Stimulated activated CD4-positive, alpha-beta T cell treated with anti-CD3 and anti-CD28 coated beads, Interleukin-4, amount 100 ng/mL, for 1 hour (primary cell): ENCODE measurements at places on chromosomes 1 and 21.

- no peak for DNase-seq
Measured at GRCh38 chr1:207824691-207825408, 73.0 kb downstream of the CD46 start.

- no peak for DNase-seq
Measured at GRCh38 chr1:64574301-64574700, 104.4 kb downstream of the CACHD1 start.

GRCh38 chr1:147777694-147778093, 17.3 kb upstream of the GJA5 start:
- DNase-seq: no peak

DNA sequence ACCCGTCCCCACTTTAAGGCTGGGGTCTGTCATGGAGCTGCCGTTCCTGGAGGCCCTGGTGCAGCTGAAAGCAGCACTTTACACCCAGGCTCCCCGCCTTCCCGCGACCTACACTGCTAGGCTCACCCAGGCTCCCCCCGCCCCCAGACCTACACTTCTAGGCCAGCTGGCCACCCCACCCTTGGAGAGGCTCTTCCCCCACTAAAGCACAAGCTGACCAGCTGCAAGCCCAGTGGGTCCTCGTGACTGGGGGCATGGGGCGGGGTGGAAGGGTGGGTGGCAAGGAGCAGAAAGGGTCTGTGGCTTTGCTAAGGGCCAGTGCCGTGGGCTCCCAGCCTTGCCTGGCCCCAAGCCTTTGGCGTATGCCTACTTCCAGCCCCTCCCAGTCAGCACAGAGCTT, 9.7 kb upstream of the ARHGEF16 start:
- DNase-seq: no peak

DNA sequence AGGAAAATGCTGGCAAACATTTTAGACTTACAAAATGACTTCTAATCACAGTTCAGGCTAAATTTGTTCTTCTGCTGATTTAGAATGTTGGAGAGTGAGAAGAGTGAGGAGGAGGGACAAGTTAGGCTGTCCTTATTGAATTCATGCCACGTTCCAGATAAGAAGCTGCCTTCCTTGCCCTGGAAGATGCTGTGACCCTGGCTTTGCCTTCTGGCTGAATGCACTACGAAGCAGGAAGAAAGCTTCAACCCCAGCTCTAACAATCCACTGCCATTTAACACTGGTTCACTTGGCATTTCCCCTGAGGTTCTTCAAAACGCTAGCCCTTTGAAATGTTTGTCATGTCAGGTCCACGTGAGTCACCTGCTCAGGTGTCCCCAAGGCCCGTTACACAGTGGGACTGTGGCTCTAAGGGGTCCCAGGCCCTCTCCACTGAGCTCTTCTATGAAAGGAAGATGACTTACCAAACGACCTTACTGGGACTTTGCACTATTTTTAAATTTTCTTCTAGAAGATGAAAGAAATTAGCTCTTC, 30.0 kb upstream of the LRRC8C start:
- peak; percentile 36 for DNase-seq

- DNase-seq: no peak
Measured at GRCh38 chr1:165056914-165057313, 299.6 kb downstream of the LMX1A start.

GRCh38 chr21:14979264-14979663, 85.5 kb downstream of the NRIP1 start:
- no peak for DNase-seq

GRCh38 chr1:115266729-115267421, 71.2 kb downstream of the NGF start:
- DNase-seq: no peak

DNA sequence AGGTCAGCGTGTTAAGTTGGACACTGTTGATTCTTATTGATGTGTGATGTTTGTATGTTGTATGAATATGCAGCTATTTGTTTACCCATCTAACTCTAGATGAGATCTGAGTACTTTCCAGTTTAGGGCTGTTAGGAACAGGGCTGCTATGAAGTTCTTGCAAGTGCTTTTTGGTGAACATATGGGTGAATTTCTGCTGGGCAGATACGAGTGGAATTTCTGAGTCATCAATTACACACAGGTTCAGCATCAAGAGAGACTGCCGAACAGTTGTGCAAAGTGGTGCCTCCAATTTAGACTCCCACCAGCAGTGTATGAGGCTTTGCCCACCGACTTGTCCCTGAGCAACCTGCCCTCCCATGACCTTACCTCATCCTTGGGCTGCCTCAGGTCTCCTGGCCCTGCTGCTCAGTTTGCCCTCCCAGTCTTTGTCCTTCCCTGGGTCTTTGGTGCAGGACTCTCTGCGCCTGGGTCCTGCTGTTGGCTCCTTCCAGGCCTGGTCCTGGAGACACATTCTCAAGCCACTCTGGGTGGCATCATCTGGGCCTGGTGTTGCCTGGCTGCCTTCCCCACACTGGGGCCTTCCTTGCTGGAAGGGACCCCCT, 343.6 kb downstream of the PTPRU start:
- no peak for DNase-seq

- peak; percentile 50 for DNase-seq
Measured at GRCh38 chr1:19800076-19800804, 524 bp upstream of the TMCO4 start.

DNA sequence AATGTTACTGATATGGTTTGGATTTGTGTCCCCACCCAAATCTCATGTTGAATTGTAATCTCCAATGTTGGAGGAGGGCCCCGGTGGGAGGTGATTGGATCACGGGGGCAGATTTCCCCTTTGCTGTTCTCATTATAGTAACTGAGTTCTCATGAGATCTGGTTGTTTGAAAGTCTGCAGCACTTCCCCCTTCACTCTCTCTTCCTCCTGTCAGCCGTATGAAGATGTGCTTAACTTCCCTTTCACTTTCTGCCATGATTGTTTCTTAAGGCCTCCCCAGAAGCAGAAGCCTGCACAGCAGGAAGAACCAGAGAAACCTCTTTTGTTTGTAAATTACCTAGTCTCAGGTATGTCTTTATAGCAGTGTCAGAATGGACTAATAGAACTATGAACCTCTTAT, 28.4 kb downstream of the TRIM33 start:
- no peak for DNase-seq

DNA sequence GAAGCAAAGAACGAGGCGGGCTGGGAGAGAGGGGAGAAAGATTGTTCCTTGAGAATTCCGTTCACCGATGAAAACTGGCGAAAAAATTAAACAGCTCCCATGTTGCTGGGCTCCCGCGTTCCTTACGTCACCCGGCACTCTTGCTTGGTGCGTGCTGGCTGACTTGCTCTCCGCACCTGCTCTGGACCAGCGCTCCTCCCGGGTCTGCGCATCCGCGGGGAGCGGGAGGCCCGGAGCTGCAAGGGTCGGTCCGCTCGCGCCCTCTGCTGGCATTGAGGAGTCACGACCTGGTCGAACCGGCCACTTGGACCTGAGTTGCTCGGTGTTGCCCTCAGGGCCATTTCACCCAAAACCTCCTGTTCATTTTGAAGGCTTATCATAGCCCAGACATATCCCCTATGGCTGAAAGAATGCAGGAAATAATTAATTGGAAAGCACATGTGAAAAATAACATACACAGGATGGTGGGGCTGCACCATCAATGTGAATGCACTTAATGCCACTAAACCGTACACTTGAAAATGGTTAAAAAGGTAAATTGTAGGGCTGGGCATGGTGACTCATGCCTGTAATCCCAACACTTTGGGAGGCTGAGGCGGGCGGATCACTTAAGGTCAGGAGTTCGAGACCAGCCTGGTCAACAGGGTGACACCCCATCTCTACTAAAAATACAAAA, 98.9 kb upstream of the BACE2 start:
- DNase-seq: peak; percentile 67

- DNase-seq: no peak
Measured at GRCh38 chr1:51515982-51516648, 3.0 kb downstream of the EPS15 start.

DNA sequence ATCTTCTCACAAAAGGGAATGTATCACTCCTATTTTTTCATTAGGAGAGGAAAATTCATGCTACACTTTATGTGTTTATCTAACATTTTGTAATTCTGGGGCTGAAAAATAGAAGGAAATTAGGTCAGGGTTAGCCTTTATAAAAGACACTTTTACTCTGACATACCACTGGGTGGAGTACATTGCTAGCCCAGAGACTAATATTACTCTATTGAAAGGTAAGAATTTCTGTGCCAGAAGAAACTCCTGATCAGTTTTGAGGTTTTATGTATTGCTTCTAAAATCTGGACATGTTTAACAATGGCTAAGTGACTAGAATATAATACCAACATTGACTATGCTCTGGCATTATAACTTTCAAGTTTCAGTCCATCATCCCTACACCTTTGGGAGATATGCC, 724.6 kb downstream of the USP25 start:
- no peak for DNase-seq

DNA sequence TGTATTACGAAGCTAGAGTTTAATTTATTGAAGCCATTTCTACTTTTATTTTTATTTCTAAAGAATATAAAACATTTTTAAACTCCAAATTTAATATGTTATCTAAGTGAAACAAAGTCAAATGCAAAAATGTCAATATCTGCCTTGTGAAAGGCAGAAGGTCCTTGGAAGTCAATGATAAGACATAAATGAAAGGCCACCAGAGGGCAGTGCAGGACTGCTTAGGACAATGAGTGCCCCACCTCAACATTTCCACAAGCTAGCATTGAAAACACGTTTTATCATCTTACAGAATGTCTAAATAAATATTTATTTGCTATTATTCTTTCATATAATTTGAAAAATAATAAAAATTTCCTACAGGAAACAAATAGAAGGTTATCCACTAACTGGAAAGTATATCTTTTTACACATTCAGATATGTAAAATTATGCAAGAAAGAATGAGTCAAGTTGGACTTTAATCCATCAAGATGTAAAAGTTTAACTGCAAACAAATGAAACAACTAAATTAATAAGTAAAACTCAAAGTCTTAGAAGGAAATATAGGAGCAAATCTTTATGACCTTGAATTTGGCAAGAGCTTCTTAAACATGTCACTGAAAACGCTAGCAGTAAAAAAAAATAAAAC, 140.1 kb upstream of the FMN2 start:
- DNase-seq: peak; percentile 38

- no peak for DNase-seq
Measured at GRCh38 chr1:41498391-41498790, 13.9 kb upstream of the EDN2 start.

GRCh38 chr1:39852214-39852791, 31.0 kb downstream of the TRIT1 start:
- no peak for DNase-seq

DNA sequence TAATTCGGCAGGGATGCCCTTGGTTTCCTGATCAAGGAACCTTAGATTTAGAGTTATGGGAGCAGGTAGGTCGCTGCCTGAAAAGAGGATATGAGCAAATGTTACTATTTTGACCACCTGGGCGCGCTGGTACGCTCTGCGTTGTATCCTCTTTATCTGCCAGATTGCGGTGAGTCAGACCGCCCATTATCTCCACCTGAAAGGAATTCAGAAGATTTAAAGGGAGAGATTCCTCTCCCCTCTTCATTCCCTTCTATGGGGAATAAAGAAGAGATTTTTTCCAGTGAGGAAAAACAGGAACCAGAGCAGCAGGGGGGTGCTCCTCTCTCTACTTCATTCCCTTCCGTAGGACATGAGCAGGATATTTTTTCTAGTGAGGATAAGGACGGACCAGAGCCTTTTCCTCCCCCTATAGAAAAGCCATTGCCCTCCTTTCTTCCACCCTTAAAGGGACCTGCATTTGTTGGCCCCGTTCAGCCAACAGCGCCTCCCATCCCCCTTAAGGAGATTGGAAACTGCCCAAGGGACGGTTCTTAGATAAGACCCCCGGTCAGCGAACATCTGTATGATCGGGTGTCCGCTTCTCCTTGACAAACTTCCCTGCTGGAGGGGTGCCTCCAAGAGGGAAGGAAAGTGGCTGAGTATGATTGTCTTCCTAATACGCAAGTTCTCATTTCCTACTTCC, 34.1 kb downstream of the CLCA1 start:
- no peak for DNase-seq

DNA sequence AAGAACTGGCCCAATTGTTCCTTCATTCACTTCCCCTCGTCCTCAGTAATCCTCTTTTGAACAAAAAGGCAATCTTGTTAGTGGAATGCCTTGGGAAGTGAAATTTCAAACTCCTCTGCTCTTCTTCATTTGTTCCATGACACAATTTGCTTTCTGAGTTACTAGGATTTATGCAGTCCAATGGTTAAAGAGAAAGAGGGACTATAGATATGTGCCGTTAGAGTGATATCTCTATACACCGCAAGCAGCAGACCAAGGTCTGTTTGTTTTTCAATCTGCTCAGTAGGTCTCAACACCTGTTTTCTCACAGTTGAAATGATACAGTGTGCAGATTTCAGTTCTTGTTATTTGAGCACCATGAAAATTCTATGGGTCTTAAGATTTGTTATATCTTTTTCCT, 244.0 kb downstream of the DNM3 start:
- no peak for DNase-seq

- no peak for DNase-seq
Measured at GRCh38 chr1:223716302-223716862, 4.0 kb downstream of the CAPN2 start.

DNA sequence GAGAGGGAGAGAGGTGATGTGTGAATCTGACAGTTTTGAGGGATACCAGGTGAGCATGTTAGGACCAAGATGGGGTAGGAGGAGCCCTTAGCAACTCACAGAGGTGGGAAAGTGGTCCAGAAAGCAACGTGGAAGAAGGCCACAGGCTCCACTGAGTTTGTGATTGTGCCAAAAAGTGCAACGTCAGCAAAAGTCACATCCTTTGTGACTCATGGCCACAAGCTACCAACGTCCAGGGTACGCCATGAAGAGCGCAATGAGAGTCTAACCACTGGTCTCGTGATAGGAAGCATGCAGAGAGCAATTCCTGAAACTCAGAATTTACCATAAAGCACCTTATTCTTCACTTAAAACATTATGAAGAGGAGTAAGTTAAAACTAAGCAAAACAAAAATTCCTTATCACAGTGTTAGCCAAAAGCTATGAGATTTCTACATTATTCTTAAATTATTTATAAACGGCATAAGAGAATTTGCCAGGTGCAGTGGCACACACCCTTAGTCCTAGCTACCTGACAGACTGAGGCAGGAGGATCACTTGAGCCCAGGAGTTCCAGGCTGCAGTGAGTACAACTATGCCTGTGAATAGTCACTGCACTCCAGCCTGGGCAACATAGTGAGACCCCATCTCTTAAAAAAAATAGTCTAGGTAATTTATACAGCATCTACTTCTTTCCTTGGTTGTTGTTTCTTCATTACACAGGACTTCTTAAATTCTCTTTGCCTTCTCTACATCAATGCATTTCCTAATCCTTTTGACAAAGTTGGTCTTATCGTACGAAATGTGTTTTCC, 55.2 kb downstream of the COLGALT2 start:
- DNase-seq: no peak

- no peak for DNase-seq
Measured at GRCh38 chr1:207497941-207498340, 2.0 kb downstream of the CR1 start.

GRCh38 chr1:40822890-40823289, 39.3 kb downstream of the CITED4 start:
- no peak for DNase-seq
